Activated T-cell treated with anti-CD3 and anti-CD28 coated beads for 1 hour (primary cell): ENCODE measurements at places on chromosomes 12 and 14.

DNA sequence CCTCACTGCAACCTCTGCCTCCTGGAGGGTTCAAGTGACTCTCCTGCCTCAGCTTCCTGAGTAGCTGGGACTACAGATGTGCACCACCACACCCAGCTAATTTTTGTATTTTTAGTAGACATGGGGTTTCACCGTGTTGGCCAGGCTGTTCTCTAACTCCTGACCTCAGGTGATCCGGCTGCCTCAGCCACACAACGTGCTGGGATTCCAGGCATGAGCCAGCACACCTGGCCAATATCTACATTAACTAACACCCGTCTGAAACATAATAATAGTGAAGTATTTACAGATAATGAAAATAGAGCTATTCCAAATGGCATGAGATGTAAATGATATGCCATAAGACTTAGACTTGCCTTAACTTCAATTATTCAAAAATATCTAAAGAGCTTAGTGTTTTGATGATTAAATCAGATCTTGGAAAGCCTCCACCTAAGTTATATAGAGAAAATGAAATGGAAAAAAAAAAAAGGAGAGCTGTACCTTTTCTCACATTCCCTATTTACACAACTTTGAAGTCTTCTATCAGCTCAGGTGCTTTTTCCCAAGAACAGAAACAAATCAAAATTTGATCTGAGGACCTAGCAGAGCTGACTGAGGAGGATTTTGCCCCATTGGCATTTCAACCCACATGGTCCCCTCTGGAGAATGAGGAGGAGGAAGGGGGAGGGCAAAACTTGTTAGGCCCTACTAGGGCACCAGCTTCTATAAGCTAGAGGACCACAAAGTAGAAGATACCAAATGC, 309.2 kb downstream of the PRKD1 start:
- no peak for DNase-seq

- no peak for DNase-seq
Measured at GRCh38 chr14:54807428-54807827, 95.2 kb downstream of the GCH1 start.

DNA sequence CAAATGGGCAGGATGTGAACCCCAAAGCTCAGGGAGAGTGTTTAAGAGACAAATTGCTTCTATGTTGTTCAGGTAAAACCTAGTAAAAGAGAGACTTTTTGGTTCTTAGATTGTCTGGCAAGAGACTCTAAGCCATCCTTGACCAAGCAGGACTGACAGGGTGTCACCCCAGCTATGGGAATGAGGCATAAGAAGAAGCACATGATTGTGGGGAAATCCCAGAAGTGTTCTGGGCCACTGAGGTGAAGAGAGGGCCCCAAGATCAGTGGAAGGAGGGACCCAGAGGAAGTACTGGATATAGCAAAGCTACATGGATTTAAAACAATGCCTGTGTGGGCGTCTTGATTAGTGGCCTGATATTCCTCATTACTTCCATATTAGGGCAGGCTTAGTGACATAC, 99.0 kb downstream of the SAMD4A start:
- DNase-seq, result no peak

- DNase-seq, result no peak
Measured at GRCh38 chr14:68722968-68723566, 69.8 kb downstream of the ZFP36L1 start.

GRCh38 chr14:97077253-97077653, 280.1 kb downstream of the VRK1 start:
- DNase-seq, result no peak

GRCh38 chr12:124743479-124744272, 120.0 kb downstream of the SCARB1 start:
- DNase-seq, result no peak

DNA sequence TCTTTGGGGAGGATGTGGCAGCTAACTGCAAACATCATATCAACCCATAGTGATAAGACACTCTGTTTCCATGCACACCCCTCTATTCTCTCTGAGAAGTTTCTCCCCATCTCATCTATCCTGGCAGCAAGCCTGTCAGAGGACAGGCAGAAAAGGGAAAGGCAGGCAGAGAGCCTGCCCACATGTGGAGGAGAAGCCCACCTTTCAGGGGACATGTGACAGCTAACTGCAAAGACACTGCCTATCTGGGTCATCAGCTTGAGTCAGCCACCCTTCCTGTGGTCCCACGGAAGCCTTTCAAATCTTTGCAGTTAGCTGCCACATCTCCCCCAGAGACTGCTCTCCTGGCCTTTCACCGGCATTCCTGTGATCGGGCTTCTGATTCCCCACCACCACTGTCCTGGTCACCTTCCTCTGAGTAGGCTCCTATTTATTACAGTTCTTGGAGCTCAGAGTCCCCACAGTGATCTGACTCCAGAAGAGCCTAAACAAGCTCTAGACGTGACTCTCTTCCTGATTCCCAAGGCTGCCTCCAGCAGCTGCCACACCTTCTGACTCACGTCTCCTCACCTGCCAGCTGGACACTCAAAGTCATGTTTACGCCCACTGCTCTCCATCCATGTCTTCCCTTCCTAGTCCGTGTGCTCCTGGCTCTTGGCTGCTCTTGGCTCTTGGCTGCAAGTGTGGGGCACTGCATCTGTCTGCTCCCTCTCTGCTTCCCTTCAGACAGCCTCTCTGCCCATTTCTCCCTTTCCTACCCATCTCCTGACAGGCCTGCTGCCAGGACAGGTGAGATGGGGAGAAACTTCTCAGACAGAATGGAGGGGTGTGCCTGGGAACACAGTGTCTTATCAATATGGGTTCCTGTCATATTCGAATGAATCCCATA, 7.5 kb upstream of the KRT1 start:
- no peak for DNase-seq

GRCh38 chr12:107801150-107801549, 26.6 kb downstream of the ASCL4 start:
- no peak for DNase-seq
